ENCODE measurements at places on chromosomes 11 and 22.

- no peaks in the 10 kb centered on the region for H3K36me3 ChIP-seq
- peak overlapping the region; percentile 84 for H3K4me3 ChIP-seq
- peak overlapping the region; percentile 69 for H3K27ac ChIP-seq
- peak; percentile 91 for DNase-seq
Observed at GRCh38 chr11:57568330-57568766, 876 bp upstream of the UBE2L6 start.

DNA sequence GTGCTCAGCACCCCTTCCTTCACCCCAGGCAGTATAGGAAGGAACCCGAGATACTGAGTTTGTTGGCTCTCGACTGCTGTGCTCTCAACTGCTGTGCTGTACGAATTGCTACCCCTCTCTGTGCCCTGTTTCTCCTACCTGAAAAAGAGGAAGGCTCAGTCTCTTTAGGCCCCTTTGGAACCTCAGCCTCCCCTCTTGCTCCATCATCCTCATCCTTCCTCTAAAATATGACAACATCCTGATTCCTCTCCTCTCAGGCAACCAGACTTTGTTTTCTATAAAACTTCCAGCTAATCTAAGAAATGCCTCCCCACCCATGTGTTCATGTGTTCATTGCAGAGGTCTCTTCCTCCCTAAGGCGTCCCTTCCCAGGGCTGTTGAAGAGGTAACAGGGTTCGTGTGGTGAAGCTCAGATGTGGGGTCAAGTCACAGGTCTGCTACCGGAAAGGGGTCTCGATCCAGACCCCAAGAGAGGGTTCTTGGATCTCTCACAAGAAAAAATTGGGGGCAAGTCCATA, 35.5 kb upstream of the CD82 start:
- H3K27ac ChIP-seq: no peak overlapping the region
- H3K27me3 ChIP-seq: peaks cover 3% of the 10 kb centered on the region
- no peaks in the 10 kb centered on the region for H3K36me3 ChIP-seq
- no peaks in the 10 kb centered on the region for H3K4me1 ChIP-seq

DNA sequence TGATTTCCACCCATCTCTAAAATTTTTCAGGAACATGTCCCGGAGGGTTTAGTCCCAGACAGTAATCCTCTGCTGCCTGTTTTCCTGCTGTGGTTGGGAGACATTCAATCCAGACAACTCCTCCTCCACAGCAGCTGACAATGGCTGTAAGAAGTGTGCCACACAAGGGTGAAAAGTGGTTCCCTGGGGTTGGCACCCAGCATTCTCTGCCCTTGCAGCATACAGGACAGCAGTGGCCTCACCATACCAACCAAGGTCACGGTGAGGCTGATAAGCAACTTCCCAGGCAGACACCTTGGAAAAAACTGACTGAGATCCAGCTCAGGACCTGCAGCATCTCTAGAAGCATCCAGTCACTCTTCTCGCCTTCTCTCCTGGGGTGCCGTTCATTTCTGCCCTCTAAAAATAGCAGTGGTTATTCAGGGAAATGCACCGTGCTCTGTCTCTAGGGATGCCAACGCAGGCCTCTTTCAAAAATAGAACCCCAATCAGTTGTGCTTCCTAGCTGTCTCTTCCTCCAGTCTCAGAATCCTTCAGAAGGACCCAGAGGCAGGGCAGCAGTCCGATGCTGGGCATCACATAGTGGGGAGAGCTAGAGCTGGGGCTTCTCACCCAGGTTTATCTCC, 241.0 kb downstream of the TENM4 start:
- H3K4me3 ChIP-seq: no peak overlapping the region
- H3K27ac ChIP-seq: no peak overlapping the region
- DNase-seq: no peak
- no peaks in the 10 kb centered on the region for H3K4me1 ChIP-seq

DNA sequence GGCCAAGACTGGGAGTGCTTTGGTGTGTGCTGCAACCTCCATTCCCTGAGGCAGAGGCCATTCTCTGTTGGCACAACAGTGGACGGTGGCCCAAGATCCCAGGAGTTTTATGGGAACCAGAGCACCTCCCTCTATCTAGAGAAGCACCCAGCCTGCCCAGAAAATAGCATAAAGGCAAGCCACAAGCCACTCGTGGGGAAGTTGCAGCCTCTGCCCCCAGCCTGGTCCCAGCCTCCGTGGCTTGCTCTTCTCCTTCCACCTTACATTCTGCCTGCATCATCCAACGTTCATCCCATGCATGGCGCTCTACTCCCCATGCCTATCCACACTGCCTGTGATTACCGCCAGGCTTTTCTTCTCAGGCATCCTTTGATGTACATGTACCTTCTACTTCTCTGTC, 15.8 kb downstream of the IL17RA start:
- peaks cover 17% of the 10 kb centered on the region for H3K36me3 ChIP-seq
- no peak for DNase-seq

GRCh38 chr22:19890502-19891316, 36.0 kb upstream of the GNB1L start:
- peaks cover 15% of the 10 kb centered on the region for H3K4me1 ChIP-seq
- no peak for DNase-seq
- no peak overlapping the region for H3K4me3 ChIP-seq
- no peak overlapping the region for H3K27ac ChIP-seq
- H3K27me3 ChIP-seq: no peaks in the 10 kb centered on the region
- H3K36me3 ChIP-seq: no peaks in the 10 kb centered on the region

- H3K27me3 ChIP-seq: peaks cover 8% of the 10 kb centered on the region
- peak within 1 kb of the TSS; percentile 93 for H3K27ac ChIP-seq
- peak; percentile 52 for DNase-seq
- H3K4me1 ChIP-seq: peaks cover 2% of the 10 kb centered on the region
Observed at GRCh38 chr11:13962562-13963168, at the start of gene SPON1. SPON1 (plus strand) TSS chr11:13962723; CDS start chr11:13962905, 182 bp downstream.

- no peaks in the 10 kb centered on the region for H3K36me3 ChIP-seq
- no peaks in the 10 kb centered on the region for H3K27me3 ChIP-seq
- no peak overlapping the region for H3K4me3 ChIP-seq
- H3K27ac ChIP-seq: no peak overlapping the region
- H3K4me1 ChIP-seq: no peaks in the 10 kb centered on the region
Observed at GRCh38 chr22:22870577-22871404, 16.8 kb upstream of the IGLL5 start.

- H3K27ac ChIP-seq: no peak overlapping the region
- no peak for DNase-seq
- no peaks in the 10 kb centered on the region for H3K27me3 ChIP-seq
- no peaks in the 10 kb centered on the region for H3K36me3 ChIP-seq
- H3K4me3 ChIP-seq: no peak overlapping the region
Observed at GRCh38 chr11:46914363-46914762, 4.0 kb downstream of the LRP4 start.

- no peaks in the 10 kb centered on the region for H3K4me1 ChIP-seq
- H3K27me3 ChIP-seq: no peaks in the 10 kb centered on the region
- H3K36me3 ChIP-seq: no peaks in the 10 kb centered on the region
- peak; percentile 74 for DNase-seq
- H3K27ac ChIP-seq: no peak overlapping the region
Observed at GRCh38 chr11:38990139-38990538, 2392.1 kb upstream of the RAG2 start.

- H3K36me3 ChIP-seq: no peaks in the 10 kb centered on the region
- H3K27me3 ChIP-seq: no peaks in the 10 kb centered on the region
- peak within 1 kb of the TSS; percentile 73 for H3K4me3 ChIP-seq
- peaks cover 4% of the 10 kb centered on the region for H3K4me1 ChIP-seq
- peak; percentile 83 for DNase-seq
Observed at GRCh38 chr11:65575568-65576231, at the start of gene EHBP1L1. EHBP1L1 (plus strand) TSS chr11:65576053; CDS start chr11:65576303, 250 bp downstream.

DNA sequence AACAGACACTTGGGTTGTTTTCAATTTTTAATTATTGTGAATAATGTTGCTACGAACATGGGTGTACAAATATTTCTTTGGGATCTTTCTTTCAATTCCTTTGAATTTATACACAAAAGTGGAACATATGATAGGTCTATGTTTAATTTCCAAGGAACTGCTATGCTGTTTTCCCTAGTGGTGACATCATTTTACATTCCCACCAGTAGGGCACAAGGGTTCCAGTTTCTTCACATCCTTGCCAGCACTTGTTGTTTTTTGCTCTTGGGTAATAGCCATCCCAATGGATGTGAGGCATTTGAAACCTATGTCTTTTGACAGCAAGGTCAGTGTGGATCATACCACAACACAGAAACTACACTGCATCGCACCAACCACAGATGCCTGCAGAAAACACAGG, 41.8 kb upstream of the SCN3B start:
- H3K27me3 ChIP-seq: no peaks in the 10 kb centered on the region
- no peak overlapping the region for H3K27ac ChIP-seq
- H3K36me3 ChIP-seq: no peaks in the 10 kb centered on the region
- H3K4me3 ChIP-seq: no peak overlapping the region
- no peaks in the 10 kb centered on the region for H3K4me1 ChIP-seq

DNA sequence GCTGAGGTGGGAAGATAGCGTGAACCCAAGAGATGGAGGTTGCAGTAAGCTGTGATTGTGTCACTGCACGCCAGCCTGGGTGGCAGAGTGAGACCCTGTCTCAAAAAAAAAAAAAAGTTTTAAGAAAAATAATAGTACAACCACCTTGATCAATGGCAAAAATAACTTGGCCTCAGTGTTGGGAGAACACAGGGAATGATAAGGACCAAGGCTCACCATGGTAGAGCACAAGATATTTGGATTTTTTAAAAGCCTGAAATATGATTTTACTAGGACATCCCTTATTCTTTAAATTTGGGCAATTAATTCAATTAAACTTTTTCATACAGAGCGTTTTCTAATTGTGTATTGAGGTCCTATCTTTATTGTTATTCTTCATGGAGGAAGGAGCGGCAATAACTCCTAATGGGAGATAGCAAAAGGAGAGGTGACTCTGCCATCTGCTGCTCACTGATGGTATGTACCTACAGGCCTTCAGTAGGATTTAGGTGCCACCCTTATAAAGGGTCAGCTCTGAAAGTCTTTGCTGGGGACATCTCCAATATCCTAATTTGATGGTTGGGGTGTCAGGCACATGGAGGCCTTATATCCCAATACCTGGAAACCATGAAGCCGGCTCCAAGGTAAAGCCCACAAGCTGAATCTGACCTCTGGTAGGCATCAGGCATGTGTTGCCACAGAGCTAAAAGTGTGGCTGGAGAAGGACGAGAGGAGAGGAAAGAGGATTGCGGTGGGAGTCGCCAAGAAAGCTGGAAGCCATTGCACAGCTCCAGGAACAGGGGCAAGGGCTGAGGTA, 21.9 kb upstream of the POLD3 start:
- H3K4me1 ChIP-seq: peaks cover 12% of the 10 kb centered on the region
- H3K27me3 ChIP-seq: no peaks in the 10 kb centered on the region
- DNase-seq: peak; percentile 83

GRCh38 chr11:94767701-94768601, at the start of gene AMOTL1:
AMOTL1 (plus strand) TSS chr11:94768356; CDS start chr11:94768512, 156 bp downstream.
- DNase-seq: peak; percentile 39
- H3K36me3 ChIP-seq: no peaks in the 10 kb centered on the region
- H3K27me3 ChIP-seq: no peaks in the 10 kb centered on the region
- H3K4me1 ChIP-seq: peaks cover 15% of the 10 kb centered on the region

DNA sequence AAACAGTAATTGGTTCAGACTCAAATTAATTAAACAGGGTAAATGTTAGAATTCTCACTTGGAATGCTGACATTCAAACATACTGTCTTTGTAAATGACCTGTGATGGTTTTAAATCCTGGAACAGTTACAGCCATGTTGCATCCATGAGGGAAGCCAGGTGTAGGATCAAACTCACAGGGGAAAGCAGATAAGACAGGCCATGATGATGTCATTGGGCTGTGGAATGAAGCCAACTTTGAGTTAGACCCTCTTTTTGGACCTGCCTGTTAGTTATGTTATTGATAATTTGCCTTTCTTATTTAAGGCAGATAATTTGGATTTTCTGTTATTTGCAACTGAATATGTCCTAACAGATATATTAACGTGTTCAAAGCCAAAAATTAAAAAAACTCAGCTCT, 39.3 kb upstream of the ABTB2 start:
- no peaks in the 10 kb centered on the region for H3K4me1 ChIP-seq
- no peak overlapping the region for H3K27ac ChIP-seq
- no peak overlapping the region for H3K4me3 ChIP-seq
- no peak for DNase-seq
- no peaks in the 10 kb centered on the region for H3K36me3 ChIP-seq
- no peaks in the 10 kb centered on the region for H3K27me3 ChIP-seq

DNA sequence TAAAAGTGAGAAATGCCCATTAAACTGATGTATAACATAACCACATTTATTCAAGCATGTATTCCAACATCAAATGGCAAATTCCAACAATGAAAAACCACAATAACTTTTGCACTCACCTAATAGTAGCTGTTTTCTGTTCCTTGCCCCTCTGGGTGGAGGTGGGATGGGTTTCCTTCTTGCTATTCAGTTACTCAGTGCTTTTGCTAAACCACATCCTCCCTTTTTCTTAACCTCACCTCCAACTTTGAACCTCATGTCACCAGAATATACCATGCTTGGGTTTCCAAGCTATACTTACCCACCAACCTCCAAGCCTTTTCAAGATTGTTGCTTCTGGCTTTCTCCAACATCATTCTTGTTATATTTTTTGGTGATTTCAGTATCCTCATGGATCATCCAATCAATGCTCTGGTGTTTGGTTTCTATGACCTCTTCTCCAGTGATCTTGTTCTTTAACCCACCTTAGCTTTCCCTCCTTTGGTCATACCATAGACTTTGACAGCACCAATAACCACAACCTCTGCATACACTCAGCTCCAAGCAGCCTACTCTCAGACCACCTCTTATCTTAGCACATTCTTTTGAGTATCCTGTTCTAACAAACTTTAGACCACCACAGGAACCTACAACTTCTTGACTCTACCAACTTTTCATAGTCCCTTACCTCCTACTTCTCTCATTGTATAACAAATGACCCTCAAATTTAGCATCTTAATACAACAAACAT, 3.2 kb upstream of the CCDC15 start:
- H3K36me3 ChIP-seq: no peaks in the 10 kb centered on the region
- H3K4me1 ChIP-seq: peaks cover 6% of the 10 kb centered on the region
- peak; percentile 29 for DNase-seq
- H3K27me3 ChIP-seq: peaks cover 3% of the 10 kb centered on the region

DNA sequence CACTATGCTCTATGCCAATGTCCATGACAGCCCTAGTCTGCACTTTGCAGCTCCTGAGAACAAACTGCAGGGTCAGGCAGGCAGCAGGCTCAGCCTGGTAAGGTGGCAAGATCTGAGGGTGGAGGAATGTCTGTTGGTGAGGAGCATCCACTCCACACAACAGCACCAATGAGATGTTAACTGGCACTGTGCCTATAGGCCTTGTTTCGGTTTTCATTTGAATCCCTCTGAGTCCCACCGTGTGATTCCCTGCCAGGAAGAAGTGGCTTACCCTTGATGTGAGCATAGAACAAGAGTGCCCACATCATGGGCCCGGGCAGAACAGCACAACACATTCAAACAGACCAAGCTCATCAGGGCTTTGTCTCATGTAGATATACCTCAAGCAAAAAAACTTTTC, 44.1 kb upstream of the CHRM4 start:
- no peak for DNase-seq
- no peaks in the 10 kb centered on the region for H3K4me1 ChIP-seq
- H3K36me3 ChIP-seq: no peaks in the 10 kb centered on the region

GRCh38 chr11:110165039-110165925, 72.1 kb downstream of the ZC3H12C start:
- no peaks in the 10 kb centered on the region for H3K4me1 ChIP-seq
- no peak overlapping the region for H3K27ac ChIP-seq
- H3K36me3 ChIP-seq: peaks cover 29% of the 10 kb centered on the region
- H3K27me3 ChIP-seq: no peaks in the 10 kb centered on the region

All from small intestine (tissue), 16 donors.